ENCODE measurements at places on chromosomes 11 and 22.

- no peak for DNase-seq
Observed at GRCh38 chr22:20511578-20512229, 4.3 kb downstream of the MED15 start.

DNA sequence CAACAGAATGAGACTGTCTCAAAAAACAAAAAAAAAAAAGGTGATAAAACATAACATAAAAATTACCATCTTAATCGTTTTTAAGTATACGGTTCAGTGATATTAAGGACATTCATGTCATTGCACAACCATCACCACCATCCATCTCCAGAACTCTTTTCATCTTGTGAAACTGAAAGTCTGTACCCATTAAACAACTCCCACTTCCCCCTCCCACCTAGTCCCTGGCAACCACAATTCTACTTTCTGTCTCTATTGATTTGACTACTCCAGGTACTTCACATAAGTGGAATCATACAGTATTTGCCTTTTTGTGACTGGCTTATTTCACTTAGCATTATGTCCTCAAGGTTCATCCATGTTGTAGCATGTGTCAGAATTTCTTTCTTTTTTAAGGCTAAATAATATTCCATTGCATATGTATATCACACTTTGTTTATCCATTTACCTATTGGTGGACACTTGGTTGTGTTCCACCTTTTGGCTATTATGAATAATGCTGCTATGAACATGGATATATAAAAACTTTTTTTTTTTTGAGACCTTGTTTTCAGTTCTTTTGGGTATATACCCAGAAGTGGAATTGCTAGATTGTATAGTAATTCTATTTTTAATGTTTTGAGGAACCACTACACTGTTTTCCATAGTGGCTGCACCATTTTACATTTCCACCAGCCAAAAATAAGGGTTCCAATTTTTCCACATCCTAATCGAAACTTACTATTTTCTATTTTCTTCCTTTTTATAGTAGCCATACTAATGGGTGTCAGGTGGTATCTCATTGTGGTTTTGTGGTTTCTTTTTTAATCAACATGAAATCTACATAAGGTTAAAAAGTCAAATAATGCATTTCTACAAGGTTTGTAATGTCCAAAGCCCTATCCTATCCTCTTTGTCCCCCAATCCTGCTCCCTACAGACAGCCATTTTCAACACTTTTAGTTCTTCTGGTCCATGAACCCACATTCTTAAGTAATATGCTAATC is 23.4 kb upstream of the PIK3C2A start:
- no peak for DNase-seq

GRCh38 chr11:70478166-70478890 is 80.0 kb downstream of the CTTN start:
- peak; percentile 15 for DNase-seq

DNA sequence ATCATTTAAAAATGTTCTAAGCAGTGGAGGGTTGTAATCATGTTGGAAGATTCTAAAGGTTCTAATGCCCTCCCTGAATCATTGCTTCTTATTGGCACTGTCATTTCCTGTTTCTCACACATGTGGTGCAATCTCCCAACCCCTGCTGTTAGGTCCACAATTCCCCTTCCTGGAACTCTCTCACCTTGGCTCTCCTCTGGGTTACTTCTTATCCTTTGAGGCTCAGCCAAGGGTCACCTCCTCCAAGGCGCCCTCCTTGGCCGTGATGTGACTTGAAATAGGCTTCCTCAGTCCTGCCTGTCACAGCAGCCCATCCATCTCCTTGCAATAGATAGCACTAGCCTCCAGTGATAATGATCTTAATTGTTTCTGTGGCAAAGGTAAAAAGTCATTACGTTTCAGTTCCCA is 149.8 kb downstream of the TTC17 start:
- DNase-seq: no peak

- DNase-seq: no peak
Observed at GRCh38 chr11:598005-598680, 17.6 kb downstream of the IRF7 start.

GRCh38 chr22:35743326-35743860 is 25.7 kb downstream of the APOL5 start:
- DNase-seq: no peak

- DNase-seq: peak; percentile 29
Observed at GRCh38 chr22:44024288-44024921, at the start of gene PARVB. PARVB (plus strand) TSS chr22:44024302; CDS start chr22:44024340, 38 bp downstream.

Data from NCI-H524 (cell line).